Germinal center (tissue), 1 donor: ENCODE measurements at places on chromosomes 12 and 14.

DNA sequence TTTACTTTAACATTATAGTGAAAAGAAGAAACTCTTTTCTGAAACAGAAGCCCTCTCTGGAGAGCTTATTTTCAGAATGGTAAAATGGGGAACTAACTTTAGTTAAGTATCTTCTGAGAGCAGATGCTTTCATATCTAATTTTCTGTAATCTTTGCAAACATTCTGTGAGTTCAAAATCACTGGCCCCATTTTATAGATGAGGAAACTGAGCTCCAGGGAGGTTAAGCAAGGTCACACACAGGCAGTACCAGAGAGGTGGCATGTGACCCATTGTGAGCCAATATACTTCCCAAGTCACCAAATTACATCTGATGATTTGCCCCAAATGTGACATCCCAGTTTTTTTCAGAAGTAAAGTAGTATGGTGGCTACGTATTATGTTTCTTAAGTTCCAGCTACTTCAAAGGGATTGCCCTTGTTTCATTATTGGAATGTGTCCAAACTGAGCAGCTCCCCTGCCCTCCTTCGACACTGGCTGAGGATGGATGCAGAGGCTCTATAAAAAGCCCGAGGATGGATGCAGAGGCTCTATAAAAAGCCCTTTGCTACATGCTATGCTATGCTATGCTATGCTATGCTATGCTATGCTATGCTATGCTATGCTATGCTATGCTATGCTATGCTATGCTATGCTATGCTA lies 36.2 kb upstream of the NUDT4 start:
- no peak for DNase-seq

- no peak for DNase-seq
Measured at GRCh38 chr14:51807356-51807755, 53.1 kb upstream of the GNG2 start.

GRCh38 chr14:103277931-103278330 lies 56.1 kb upstream of the EIF5 start:
- DNase-seq, result no peak

DNA sequence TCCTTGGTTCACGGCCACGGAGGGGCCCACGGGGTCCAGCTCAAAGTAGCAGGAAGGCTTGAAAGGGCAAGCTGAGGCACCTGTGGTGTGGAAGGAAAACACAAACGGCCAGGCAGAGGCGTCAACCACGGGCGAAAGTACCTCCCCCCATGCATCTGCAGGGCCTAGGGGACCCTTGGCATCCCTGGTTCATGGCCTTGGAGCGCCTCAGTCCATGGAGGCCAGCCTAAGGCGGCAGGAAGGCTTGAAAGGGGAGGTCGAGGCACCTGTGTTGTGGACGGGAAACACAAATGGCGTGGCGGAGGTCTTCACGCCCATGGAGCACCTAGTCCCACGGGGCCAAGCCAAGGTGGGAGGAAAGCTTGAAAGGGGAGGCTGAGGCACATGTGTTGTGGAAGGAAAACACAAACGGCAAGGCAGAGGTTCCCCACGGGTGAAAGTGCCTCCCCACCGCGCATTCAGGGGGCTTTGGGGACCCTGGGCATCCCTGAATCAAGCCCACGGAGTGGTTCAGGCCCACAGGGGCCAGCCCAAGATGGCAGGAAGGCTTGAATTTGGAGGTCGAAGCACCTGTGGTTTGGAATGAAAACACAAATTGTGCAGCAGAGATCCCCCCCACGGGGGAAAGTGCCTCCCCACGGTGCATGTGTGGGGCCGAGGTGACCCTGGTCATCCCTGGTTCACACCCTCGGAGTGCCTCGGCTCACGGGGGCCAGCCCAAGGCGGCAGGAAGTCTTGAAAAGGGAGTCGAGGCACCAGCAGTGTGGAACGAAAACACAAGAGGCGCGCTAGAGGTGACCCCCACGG lies 380.8 kb downstream of the ALG10 start:
- DNase-seq, result no peak

- DNase-seq, result no peak
Measured at GRCh38 chr14:85300107-85300506, 229.8 kb upstream of the FLRT2 start.

DNA sequence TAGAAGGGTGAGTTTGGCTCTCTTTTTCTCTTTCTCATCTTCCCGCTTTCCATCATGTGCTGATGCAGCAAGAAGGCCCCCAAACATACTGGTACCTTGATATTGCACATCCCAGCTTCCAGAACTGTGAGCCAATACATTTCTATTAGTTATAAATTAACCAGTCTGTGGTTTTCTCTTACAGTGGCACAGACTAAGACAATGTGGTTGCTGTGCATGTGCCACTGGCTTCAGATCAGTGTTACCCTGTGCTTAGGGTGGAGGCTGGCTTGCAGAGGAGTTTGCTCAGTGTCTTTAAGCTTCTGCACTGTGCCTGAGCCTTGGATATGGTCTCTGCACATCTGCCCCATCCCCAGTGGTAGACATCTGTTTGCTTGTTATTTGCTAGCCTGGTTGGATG lies 5.5 kb downstream of the IFI27L2 start:
- no peak for DNase-seq

GRCh38 chr14:57495416-57495815 lies 1.8 kb upstream of the CCDC198 start:
- DNase-seq, result no peak

- DNase-seq, result no peak
Measured at GRCh38 chr12:123986374-123986965, 13.5 kb downstream of the ZNF664 start.

- no peak for DNase-seq
Measured at GRCh38 chr12:123133701-123134100, 17.2 kb downstream of the PITPNM2 start.

GRCh38 chr12:30880061-30880460 lies 46.5 kb upstream of the TSPAN11 start:
- DNase-seq, result no peak

- DNase-seq, result no peak
Measured at GRCh38 chr14:95769976-95770375, 56.1 kb upstream of the TCL1A start.

DNA sequence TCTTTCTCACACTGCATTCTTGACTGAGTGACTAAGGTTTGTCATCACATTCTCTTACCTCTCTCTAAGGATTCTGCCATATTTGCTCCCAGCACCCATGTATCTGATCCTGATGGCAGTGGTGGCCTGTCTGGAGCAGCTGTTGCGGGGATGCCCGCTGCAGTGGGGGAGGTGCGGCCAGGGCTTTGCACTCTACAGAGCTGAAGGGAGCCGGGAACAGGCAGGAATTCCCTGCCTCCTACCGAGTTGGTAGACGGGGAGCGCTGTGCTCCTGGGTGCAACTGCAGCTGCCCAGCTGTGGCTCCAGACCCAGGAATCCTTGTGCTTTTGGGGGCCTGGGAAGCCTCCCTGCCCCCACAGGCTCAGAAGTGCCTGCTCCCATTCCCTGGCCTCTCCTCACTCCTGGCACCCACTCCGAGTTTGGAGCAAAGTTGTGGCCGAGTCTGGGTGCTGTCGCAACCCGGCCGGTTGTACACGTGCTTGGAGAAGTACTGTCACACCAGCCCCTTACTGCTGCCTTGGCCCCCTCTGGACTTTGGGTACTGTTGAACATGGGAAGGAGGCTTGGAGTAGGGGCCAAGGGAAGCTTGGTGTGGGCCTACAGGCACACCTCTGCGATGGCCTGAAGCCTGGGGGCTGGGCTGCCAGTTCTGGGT lies 106.9 kb upstream of the OR4E1 start:
- DNase-seq, result no peak

GRCh38 chr12:48994224-48995085 lies 4.7 kb downstream of the DDN start:
- no peak for DNase-seq

GRCh38 chr14:91004987-91005386 lies 55.5 kb downstream of the RPS6KA5 start:
- no peak for DNase-seq
